GM12892 (cell line): ENCODE measurements at places on chromosomes 2 and 18.

DNA sequence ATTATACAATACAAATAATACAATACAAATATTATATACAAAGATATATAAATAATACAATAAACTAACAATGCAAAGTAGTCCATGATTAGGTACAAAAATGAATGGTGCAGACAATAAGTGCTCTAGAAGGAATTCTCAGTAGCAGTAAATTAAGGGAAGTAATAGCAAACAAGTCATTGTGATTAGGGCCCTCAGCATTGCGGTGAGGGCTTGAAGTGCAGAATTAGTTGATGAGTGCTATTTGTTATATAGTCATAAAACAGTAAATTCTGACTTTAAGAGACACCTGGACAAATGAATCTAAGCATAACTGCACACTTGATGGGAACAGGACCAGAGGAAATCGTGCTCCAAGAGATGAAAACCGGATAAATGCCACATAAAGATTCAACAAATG is 74.9 kb downstream of the ANKRD44 start:
- DNase-seq, result no peak

DNA sequence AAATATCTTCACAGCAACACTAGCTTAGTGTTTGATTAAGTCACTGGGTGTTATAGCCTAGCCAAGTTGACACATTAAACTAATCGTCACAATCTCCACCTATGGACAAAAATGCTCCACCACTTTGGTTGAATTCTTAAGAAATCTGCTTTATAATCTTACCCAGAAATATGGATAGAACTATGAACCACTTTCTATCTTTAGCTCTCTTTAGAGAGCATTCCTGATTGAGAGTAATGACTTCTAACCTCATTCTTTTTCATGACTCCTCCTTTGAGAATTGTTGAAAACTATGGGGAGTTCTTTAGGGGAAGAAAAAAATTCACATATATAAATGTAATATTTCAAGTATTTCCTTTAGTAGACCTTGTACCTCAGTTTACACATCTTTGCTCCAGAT is 1282.2 kb upstream of the ZEB2 start:
- DNase-seq, result no peak

DNA sequence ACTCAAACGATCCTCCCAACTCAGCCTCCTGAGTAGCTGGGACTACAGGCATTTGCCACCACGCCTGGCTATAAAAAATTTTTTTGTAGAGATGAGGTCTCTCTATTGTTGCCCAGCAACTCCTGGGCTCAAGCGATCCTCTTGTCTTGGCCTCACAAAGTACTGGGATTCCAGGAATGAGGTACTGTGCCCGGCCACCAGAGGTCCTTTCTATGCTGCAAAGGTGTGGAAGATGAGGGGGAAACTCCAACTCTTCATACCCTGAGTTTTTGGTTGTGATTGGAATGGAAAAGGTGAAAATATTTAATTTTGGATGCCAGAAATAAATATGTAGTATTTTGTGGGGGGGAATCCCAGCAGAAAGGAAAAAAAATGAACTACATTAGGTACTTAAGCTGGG is 36.0 kb downstream of the MRPL33 start:
- no peak for DNase-seq

GRCh38 chr2:145743011-145743410 is 1223.1 kb upstream of the ZEB2 start:
- DNase-seq, result no peak

DNA sequence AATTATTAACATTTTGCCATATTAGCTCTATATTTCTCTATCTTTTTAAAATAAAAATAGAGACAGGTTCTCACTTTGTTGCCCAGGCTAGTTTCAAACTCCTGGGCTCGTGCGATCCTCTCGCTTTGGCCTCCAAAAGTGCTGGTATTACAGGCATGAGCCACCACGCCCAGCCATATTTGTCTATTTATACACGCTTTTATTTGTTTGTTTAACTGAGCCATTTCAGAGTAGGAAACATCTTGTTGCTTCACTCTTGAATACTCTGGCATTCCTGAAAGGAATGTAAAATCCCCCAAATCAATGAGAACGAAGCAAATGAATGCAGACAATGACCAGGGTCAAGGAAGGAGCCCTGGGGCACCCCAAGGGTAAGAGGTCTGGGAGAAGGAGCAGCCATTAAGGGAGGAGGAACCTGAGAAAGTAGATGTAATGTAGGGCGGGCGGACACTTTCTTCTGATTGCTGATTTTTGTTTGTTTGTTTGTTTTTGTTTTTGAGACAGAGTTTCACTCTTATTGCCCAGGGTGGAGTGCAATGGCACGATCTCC is 31.7 kb upstream of the RAB1A start:
- DNase-seq, result no peak

DNA sequence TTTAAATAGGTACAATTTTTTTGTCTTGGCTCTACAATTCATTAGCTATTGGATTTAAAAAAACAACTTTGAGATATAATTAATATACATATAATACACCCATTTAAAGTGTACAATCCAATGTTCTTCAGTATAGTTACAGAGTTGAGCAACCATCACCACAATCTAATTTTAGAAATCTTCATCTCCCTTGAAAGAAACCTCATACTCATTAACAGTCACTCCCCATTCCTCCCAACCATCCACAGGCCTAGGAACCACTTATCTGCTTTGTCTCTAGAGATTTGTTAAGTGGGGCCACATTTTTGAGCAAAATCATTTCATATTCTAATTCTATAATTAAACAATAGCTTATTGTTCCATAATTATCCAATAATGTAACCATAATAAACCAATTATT is 32.6 kb downstream of the MRPL33 start:
- DNase-seq, result no peak

DNA sequence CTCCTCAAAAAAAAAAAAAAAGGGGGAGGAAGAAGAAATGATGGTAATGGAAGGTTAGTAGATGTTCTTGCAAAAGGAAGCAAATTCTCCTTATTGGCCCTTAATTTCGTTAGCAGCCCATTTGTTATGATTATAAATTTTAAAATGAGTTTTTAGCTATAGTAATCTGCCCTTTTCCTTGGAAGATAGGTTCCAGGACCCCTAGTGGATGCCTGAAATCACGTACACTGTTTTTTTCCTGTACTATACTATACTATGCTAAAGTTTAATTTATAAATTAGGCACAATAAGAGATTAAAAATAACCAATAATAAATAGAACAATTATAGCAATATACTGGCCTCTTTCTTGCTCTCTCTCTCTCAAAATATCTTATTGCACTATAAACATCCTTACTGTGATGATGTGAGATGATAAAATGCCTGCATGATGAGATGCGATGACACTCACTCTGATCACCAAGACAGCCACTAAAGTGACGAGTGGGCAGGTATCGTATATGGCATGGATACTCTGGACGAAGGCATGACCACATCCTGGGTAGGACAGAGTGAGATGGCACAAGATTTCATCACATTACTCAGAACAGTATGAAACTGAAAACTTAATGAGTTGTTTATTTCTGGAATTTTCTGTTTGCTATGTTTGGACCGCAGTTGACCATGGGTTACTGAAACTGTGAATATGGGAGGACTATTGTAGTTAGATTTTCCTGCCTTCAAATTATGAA is 87.2 kb downstream of the KCTD18 start:
- no peak for DNase-seq

GRCh38 chr2:239979243-239980023 is 45.7 kb downstream of the NDUFA10 start:
- DNase-seq, result no peak
